A549 (cell line): ENCODE measurements at places on chromosomes 16 and 17. TPM values are rescaled to one million over a fixed set of nuclear protein-coding genes. Genes with fewer than 3 reads are reported as not detected.
A peak's percentile ranks its signal among the peaks of the same experiment; 100 is the strongest.

TMEM238L gene
- polyA plus RNA-seq = not detected in 3 replicates

C16orf96 gene
- 0.01 to 0.03 TPM in 2 of 3 replicates, not detected in the other for polyA plus RNA-seq

DNA sequence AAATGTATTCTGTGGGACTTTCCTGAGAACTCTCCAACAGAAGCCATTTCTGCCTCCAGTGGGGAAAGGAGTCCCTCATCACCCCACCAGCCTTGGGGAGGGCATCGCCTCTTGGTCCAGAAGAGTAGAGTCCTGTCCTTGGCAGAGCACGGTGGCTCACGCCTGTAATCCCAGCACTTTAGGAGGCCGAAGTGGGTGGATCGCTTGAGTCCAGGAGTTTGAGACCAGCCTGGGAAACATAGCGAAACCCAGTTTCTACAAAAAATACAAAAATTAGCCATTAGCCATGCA is 41.0 kb downstream of the LYRM1 start:
- no peak for DNase-seq

DNA sequence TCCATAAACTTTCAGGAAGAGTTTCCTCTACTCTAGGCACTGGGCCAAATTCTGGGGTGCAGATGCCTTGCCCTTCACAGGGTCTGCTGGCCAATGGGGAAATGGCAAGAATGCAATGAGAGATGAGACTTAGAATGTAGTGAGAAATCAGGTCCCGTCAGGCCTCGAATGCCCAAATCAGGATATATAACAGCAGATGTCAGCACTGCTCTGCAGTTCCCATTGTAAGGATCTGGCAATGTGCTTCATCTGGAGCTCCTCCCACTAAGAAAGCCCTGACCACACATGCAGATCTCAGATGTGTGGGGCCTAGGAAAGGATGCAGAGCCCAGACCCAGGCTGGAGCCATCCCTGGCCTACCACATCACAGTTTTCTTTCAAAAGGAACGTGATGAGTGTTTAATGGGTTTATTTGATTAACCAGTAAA is 13.9 kb upstream of the LPCAT2 start:
- DNase-seq = peak; percentile 62

DNA sequence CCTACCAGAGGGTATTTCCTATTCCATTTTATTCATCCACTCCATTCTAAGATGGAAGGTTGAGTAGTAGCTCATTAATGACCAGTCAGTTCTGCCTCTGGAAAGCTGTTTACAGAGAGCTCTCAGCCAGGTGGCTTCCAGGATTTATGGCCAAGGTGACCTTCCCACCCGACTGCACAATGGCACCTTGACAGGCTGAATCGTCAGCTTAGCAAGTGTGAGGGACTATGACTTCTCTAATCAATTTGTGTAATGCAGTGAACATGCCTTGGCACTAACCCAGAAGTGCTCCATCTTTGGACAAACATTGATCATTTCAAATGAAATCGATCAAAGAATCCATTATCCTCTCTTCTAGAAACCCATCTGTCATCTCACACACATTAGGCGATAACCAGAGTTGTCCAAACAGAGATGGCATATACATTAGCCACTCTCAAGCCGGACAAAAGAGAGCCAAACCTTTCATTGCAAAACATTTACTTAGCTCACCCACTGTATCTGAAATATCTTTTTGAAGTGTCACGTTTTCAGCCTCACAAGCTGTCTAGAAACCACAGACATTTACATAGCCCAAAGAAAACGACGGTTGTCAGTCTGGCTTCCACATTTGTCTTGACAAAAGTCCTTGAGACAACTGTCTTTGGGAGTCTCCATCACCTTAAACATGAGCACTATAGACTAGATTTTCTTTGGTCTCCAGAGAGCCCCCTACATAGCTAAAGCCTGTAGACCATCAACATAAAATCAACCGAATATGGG is 35.6 kb downstream of the CLEC3A start:
- DNase-seq = no peak

DNA sequence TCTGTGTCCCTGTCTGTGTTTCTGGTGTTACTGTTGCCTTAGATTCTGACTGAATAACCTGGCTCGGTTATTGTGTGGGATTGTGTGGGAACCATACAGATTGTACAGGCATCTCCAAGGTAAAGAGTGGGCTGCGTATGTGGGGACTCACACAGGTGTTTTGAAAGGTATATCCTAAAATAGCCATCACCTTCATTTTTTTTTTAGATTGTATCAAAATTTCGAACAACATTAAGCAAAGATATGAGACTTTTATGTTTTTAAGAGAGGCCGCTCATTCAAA is 53.5 kb downstream of the ATP2C2 start:
- no peak for DNase-seq
